ENCODE measurements at places on chromosomes 3 and 15. TPM values are rescaled to one million over a fixed set of nuclear protein-coding genes. Genes with fewer than 3 reads are reported as not detected.

- DNase-seq, result peak; percentile 74
- H3K27me3 ChIP-seq, result no peaks in the 10 kb centered on the region
- H3K4me3 ChIP-seq, result peak overlapping the region; percentile 13
- no peak overlapping the region for H3K27ac ChIP-seq
- no peaks in the 10 kb centered on the region for H3K36me3 ChIP-seq
- peaks cover 13% of the 10 kb centered on the region for H3K4me1 ChIP-seq
Measured at GRCh38 chr15:33126559-33127290, 67.8 kb downstream of the FMN1 start.

DNA sequence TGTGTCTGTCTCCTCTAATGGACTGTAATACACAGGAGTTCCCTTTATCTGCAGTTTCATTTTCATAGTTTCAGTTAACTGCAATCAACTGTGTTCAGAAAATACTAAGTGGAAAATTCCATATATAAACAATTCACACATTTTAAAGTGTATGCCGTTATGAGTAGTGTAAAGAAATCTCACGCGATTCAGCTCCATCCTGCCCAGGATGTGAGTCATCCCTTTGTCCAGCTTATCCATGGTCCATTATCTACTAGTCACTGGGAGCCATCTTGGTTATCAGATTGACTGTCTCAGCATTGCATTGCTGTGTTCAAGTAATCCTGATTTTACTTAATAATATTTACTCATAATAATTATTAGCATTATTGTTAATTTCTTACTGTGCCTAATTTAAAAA is 14.5 kb downstream of the ZPLD1 start:
- no peaks in the 10 kb centered on the region for H3K4me1 ChIP-seq
- no peaks in the 10 kb centered on the region for H3K27me3 ChIP-seq
- no peak overlapping the region for H3K4me3 ChIP-seq

SPINT1 gene
- total RNA-seq, result 1.6 TPM

DNA sequence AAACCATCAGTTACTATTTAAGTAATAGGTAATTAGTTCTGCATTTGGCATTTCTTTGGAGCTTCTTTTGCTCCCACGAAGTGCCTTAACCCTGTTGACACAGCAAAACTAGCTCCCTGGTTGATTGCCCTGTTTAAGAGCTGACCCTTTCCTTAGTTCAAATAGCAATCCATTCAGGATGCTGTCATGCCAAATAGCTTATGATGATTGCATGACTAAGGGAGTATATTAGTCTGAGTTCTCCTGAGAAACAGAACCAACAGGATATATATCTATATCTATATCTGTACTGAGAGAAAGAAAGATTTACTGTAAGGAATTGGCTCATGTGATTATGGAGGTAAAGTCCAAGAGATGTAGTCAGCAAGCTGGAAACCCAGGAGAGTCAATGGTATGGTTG is 50.3 kb upstream of the SPRED1 start:
- no peak overlapping the region for H3K27ac ChIP-seq
- H3K36me3 ChIP-seq, result no peaks in the 10 kb centered on the region
- no peak for DNase-seq
- no peak overlapping the region for H3K4me3 ChIP-seq
- H3K4me1 ChIP-seq, result no peaks in the 10 kb centered on the region

PSTPIP1 gene
- total RNA-seq, result 82.7 TPM

- H3K36me3 ChIP-seq, result peaks cover 10% of the 10 kb centered on the region
- no peak for DNase-seq
- no peak overlapping the region for H3K27ac ChIP-seq
- H3K4me1 ChIP-seq, result no peaks in the 10 kb centered on the region
Measured at GRCh38 chr15:22884344-22884743, 45.9 kb downstream of the NIPA2 start.

All from CD4-positive, alpha-beta T cell (primary cell).